ENCODE measurements at places on chromosomes 5 and 9.

GRCh38 chr9:36218411-36218901 is 27.7 kb downstream of the CLTA start:
- DNase-seq, result no peak

DNA sequence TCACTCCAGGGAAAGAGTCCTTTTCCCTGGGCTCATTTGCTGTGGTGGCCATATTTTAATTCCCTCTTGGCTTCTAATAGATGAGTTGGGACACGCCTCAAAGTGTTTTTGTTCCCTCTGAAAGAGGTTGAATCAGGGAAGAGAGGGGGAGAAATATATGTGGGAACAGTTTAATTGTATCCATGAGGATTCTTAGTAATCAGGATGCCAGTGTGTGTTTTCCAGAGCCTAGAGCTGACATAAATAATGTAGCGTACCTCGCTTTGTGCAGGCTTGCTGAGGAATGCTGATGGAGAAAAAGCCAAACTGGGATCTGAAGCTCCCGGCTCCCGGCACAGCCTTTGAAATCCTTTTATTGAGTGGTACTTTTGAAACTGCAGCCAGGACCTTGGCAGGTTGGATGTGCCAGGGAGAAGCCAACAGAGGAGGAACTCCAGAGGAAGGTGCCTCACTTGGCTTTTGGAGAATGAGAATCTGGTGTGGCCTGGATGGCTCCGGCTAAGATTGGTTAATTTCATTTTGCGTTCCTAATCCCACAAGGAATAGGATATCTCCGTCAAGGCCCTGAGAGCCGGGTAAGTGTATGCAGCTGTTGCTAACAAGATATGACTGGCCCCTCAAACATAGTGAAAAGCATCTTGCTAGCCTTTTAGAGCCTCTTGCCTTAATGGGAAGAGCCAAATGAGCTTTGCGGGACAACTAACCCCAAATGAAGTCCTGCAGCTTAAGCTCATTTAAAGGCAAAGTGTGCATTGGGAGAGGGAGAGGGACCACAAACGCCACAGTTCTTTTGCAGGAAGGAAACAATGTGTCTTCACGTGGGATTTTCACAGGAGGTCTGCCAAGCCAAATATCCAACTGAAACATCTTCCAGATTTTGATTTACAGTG is 471.1 kb upstream of the WWC1 start:
- no peak for DNase-seq

DNA sequence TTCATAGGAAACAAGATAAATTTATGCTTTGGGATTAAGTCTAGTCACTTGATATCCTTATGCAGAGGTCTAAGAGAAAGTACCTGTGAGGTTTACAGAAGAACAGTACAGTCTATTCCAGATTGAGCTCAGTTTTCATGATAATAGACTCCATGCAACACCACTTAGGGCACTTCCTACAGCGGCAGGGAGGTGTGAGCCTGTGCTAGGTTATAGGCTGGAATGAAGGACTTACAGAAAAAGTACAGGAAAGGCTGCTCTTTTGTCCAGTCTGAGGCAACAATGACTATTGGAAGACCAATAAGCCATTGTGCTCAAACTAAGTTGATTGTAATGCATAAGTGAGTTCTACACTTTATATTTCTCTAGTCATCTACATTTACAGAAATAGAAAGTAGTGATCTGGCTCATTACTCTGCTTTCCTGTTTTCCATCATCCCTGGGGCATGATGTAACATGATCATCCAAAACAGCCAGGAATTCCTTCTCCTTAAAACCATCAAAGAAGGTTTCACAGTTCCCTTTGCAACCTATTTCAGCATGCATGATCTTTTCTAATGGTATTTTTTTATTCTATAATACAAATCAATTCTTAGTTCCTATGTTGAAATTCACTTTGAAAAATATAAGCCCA is 322.8 kb downstream of the SLF1 start:
- DNase-seq, result no peak

GRCh38 chr9:136564379-136564988 is 18.6 kb upstream of the NOTCH1 start:
- no peak for DNase-seq

- no peak for DNase-seq
These were observed 64.8 kb upstream of the SPTLC1 start for GRCh38 chr9:92180002-92180400.

- no peak for DNase-seq
These were observed 38.7 kb upstream of the C6 start for GRCh38 chr5:41252036-41252435.

DNA sequence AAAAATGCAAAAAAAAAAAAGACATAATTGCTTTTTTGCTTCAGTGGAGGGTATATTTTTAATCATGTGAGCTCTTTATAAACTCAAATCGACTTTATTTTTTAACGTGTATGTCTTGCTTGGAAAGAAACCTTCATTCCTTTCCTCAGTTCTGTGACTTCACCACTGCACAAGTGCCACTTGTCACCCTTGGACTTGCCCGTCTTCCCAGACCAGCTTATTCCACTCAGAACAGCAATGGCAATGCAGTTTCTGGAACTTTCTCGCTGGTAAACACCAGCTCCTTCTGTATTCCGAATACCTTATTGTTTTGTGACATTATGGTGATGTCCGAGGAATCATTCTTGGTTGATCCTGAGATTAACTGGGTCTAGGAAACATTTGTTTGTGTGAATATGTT is 440.5 kb upstream of the ADAMTS16 start:
- DNase-seq, result no peak

DNA sequence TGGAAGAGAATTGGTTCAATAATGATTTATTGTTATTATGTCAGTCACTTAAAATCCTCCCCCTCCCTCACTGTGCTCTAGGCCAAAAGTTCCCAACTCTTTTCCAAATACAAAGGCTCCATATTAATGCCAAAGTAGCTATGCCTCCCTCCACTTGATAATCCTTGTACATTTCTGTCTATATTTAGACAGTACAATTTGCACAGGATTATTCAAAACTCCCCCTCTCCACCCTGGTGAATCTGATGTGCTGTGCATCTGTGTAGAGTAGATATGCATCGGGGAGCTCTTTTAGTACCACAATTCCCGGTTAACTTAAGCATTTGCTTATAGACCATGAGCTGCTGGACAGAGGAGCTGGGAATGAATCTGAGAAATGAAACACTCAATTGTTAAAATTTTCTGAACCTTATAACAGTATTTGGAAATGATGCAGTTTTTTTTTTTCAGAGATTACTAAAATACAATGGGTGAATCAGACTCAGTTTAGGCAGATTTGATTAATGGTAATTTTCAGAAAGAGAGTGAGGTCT is 27.6 kb downstream of the GLRA1 start:
- DNase-seq, result no peak

DNA sequence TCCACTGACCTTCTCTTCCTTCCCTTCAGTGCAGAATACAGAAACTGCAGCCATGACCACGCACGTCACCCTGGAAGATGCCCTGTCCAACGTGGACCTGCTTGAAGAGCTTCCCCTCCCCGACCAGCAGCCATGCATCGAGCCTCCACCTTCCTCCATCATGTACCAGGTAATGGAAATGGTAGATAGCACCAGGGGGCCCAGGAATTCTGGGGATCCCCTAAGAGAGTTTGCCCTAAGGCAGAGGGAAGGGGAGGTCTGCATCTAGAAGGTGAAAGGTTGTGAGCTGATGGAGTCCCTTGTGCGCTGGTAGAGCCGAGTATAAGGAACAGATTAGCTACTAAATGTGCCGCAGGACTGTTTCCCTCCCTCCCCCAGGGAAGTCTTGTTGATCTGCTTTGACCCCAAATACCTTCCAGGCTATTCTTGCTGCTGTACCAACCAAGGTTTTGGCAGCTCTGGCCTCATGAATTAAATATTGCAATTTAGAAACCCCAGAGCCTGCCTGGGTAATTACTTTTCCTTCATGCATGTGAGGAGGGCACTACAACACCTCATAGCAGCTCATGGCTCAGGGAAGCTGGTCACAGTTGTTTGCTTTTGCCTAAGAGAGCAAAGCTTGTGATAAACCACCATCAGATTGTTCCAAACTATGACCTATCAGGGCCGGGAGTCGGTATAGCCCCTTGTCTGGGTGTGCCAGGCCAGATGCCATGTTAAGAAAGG is 19.6 kb downstream of the CYFIP2 start:
- no peak for DNase-seq

DNA sequence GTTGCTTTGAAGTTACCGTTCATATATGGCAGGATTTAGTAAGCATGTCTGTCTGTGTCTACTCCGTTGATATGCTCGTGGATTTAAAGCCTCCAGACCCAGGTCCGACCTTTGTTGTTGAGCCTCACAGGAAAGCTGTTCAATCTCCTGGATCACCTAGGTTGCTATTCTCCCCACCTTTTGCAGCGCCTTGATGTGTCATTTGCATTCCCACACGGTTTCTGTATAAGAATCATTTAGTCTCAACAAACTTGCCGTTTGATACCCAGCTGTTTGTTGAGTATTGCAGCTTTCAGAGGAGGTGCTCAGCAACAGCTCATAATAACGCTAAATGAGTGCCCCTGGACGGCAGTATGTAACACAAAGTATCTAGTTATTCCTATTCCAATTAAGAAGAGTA is 1.2 kb upstream of the ADGRV1 start:
- no peak for DNase-seq

DNA sequence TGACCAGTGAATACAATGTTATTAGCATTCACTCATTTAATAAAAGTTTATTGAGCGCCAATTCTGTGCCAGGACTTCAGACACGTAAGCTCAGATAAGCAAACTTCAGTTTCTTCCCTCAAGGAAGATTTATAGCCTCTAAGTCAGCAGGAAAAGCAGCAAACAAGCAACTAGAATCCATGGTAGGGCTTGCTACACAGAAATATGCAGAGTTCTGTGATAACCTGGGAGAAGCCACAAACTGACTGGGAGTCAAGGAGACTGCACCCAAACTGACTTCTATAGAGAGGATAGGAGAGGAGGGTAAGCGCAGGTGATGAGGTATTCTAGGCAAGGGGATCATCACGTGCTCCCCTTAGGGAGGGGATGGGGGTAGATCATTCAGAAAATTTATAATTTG is 1.4 kb upstream of the OGN start:
- DNase-seq, result no peak

DNA sequence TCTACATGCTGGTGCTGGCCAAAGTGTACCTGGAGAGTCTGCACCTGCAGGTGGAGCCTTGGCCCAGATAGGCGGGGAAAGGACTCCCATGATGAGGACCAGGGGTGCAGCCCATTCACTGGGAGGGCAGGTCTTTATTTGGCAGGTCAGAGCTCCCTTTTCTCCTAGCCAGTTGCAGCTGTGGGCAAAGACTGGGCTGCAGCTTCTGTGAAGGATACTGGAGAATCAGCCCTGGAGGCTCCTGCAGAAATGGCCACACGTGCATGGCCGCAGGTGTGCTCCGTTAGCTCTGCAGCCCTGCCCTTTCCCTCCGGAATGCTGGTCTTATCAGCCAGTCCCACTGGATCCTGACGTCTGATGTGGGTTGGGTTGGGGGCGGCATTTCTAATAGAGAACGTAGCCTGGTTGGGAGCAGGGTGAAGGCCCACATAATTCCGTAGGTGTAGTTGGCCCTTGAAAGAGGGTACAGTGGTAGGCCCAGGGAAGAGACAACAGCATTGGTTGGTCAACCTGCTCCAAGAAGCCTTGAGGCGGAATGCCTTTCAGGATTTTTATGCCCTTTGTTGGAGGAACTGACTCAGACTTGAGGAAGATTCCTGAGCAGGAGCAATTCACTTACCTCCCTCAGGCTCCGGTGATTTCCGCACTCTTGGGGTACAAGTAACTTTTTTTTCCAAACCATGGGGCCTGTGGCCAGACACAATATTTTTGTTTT is 22.0 kb upstream of the TIFAB start:
- DNase-seq, result no peak

Measured in stimulated activated CD4-positive, alpha-beta T cell treated with anti-CD3 and anti-CD28 coated beads, Interleukin-12 subunit alpha, Interleukin-12 subunit beta, amount 100 ng/mL, for 24 hours (primary cell).